A172 (cell line): ENCODE measurements at places on chromosomes 6 and 20. TPM values are rescaled to one million over a fixed set of nuclear protein-coding genes. Genes with fewer than 3 reads are reported as not detected.

DNA sequence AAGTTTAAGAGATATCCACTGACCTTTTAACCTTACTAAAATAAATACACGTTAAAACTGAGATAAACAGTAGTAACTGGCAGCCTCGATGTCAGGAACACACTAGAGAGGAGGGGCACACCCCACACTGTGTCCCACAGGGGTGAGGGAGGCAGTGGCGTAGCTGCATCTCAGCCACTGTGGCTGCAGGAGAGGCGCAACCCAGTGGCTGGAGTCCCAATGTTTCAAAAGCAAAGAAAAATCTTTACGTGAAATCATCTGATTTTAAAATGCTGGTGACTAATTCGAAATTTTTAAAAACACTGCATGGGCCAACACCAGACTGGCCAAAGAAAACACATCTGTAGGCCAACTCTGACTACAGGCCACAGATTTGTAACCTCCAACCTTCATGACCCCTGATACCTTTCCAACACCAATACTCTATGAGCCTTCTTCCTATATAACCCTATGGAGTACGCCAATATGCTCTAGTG is 54.7 kb downstream of the TRAM2 start:
- peak; percentile 74 for DNase-seq

- DNase-seq: peak; percentile 58
These were observed 878 bp downstream of the HLA-C start for GRCh38 chr6:31270788-31271640.

DNA sequence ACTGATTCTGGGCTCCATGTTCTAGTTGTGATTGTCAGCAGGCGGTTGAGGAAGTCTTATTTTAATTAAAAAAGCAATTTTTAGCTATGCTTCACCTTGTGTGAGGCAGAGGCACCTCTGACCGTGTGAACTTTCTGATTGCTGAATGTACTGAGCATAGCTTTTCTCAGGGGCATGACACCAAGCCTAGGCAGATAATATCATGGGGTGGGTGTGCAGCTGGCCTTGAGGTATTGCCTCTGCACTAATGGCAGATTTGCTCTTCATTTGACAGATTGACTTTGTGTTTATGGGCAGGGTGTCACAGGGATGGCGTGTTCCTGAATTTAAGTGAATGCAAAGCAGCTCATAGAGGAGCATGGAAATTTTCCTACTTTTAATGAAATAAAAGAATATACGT is 19.6 kb downstream of the CTNNBL1 start:
- DNase-seq: no peak

GRCh38 chr6:168887621-168888020 is 366.0 kb downstream of the THBS2 start:
- no peak for DNase-seq

Gene ANKRD66
- not detected in 2 replicates for total RNA-seq

Gene FAM217A
- not detected in 2 replicates for total RNA-seq
